Endothelial cell (in vitro differentiated cells): ENCODE measurements at places on chromosomes 4 and X. TPM values are rescaled to one million over a fixed set of nuclear protein-coding genes. Genes with fewer than 3 reads are reported as not detected.

DNA sequence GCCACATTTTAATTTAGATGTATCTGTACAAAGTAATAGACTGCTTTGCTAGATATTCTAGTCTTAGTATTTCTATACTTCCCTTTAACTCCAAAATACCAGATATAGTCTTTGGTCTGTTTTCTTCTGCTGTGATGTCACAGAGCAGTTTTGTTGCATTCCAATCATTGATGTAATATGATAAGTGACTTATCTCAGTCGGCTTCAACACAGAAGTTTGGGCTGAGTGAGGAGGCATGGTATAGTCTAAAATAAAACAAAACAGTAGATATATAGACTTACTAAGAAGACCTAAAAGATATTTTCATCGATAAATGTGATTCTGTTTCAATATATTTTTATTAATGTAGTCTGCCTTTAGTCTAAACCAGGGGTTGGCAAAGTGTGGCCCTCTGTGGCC is 169.9 kb downstream of the DCK start:
- no peak for DNase-seq

DNA sequence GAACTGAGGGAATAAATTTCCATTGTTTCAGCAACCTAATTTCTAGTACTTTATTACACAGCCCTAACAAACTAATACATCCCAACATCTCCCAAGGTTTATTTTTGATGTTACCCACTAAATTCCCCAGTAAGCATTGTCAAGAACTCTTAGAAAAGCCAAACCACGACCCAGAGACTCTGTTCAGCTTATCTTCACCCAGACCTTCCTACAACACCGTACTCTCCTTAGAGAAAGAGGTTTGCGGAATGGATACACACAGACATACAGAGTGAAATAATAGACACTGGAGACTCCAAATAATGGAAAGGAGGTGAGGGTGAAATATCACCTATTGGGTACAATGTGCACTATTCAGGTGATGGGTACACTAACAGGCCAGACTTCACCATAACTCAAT is 75.6 kb downstream of the LRBA start:
- DNase-seq: no peak

GRCh38 chr4:138185859-138186645 is 56.1 kb downstream of the SLC7A11 start:
- DNase-seq: no peak

DNA sequence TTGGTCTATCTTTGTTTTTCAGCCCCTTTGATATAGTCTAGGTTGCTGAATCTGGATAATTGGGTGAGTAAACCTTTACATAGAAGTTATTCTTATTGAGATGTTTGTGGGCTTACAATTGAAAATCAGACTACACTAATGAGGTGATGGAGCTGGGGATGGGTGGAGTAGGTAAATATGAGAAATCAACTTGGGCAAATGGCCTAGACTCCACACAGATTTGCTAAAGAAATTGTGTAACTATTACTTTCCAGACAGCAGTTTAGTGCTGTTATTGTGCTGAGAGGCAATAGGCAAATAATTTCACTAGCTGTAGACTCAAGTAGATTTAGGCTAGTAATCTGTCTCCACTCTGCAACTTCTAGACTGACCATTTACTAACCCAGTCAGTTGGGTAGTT is 8.2 kb downstream of the DIAPH2 start:
- no peak for DNase-seq

DNA sequence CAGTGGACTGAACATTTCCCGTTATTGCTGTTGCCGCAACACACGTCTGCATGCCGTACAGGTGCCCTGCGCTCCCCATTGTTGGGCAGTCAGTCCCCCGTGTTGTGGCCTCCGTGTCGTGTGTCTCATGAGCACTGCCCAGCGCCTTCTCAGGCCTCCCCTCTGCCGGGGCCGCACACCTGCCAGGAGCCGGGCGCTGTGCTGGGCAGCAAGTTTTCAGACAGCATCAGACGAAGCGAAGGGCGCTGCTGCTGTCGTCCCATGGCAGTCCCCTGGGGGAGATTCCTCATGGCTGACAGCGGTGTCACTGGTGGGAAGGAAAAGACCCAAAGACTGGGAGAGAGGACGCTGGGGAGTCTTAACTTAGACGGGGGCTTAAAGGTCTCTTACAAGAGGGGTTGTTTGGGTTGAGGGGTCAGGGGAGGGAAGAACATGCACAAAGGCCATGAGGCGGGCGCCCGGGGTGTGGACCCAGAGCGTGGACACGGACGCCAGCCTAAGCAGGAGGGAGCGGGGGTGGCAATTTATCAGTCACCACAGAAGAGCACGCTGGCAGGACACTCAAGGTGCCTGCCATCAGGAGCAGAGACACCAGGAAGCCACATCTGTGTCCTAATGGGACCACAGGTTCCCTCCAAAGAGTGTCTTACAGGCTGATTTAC is 47.3 kb downstream of the RGS12 start:
- no peak for DNase-seq

- DNase-seq: no peak
Measured at GRCh38 chrX:66050140-66050569, 10.3 kb upstream of the VSIG4 start.

- DNase-seq: peak; percentile 4
Measured at GRCh38 chrX:78708262-78708661, 39.3 kb upstream of the LPAR4 start.

- DNase-seq: no peak
Measured at GRCh38 chrX:39936886-39937770, 160.6 kb downstream of the BCOR start.

DNA sequence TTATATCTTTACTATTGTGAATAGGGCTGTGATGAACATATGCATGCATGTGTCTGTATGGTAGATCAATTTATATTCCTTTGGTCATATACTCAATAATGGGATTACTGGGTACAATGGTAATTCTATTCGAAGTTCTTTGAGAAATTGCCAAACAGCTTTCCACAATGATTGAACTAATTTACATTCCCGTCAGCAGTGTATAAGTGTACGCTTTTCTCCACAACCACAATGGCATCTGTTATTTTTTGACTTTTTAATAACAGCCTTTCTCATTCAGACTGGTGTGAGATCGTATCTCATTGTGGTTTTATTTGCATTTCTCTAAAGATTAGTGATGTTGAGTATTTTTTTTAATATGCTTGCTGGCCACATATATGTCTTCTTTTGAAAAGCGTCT is 439.4 kb upstream of the KLHL4 start:
- no peak for DNase-seq

GRCh38 chr4:40939856-40940255 is 190.1 kb downstream of the NSUN7 start:
- DNase-seq: no peak

DNA sequence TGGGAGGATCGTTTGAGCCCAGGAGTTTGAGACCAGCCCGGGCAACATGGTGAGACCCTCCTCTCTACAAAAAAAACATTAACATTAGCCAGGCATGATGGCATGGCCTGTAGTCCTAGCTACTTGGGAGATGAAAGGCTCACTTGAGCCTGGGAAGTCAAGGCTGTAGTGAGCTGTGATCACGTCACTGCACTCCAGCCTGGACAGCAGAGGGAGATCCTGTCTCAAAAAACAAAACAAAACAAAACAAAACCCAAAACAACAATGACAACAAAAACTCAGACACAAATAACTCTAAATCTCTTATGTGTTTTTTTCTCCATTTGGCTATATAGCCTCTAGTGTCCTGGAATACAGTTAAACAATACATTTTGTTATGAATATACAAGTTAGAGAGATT is 127.3 kb upstream of the STK26 start:
- DNase-seq: no peak

- peak; percentile 21 for DNase-seq
Measured at GRCh38 chr4:144611850-144612249, 34.1 kb upstream of the HHIP start.

GRCh38 chr4:165906272-165906671 is 33.2 kb downstream of the TLL1 start:
- no peak for DNase-seq

DNA sequence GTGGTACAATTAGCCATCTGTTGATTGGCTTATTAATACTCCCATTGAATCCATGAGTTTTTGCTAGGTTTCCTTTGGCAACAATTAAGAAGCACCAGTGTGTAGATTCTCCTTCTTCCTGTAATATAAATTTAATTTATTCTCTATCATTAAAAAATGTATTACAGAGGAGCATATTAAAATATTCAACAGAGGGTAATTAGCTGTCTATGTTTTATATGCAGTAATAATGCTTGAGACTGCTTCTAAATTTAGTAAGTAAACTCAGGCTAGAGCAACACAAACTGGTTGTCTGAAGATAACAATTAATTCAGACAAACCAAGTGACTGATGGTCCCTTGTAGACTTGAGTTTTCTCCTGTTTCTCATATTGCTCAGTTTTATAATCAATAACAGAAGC is 192.4 kb downstream of the FAT4 start:
- DNase-seq: no peak

DNA sequence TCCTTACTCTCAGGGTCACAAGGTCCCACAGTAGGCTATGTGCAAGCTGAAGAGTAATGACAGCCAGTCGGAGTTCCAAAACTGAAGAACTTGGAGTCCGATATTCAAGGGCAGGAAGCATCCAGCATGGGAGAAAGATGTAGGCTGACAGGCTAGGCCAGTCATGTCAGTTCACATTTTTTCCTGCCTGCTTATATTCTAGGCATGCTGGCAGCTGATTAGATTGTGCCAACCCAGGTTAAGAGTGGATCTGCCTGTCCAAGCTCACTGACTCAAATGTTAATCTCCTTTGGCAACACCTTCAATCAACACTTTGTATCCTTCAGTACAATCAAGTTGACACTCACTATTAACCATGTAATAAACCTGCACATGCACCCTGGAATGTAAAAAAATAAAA is 960.9 kb upstream of the HS3ST1 start:
- DNase-seq: no peak

GRCh38 chrX:2410279-2411020 is 90.3 kb downstream of the DHRSX start:
- no peak for DNase-seq

DNA sequence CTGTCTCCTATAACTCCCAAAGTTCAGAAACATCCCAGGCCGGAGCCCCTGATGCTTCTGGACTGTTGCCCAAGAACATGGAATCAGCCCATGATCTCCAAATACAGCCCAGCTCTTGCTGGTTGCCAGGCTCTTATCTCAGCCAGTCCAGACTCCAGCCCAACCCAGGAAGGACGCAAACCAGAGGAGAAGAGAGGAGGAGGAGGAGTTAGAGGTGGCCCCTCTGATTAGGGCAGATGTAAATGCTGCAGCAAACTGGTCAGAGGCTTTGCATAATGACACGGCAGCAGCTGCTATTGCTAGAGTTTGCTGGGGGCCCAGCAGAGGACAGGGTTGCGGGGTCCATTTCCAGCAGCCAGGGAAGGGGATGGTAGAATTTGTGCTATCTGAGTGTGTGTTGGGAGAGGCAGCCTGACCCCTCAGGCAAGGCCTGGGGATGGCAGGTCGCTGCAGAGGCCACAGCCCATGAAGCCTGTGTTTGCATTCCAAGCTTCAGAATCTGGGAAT is 4.2 kb upstream of the OTUD5 start:
- DNase-seq: no peak

- DNase-seq: no peak
Measured at GRCh38 chrX:72735561-72735960, 21.5 kb upstream of the PHKA1 start.

GRCh38 chrX:150052226-150052625 is 113.9 kb upstream of the EOLA2 start:
- no peak for DNase-seq

DNA sequence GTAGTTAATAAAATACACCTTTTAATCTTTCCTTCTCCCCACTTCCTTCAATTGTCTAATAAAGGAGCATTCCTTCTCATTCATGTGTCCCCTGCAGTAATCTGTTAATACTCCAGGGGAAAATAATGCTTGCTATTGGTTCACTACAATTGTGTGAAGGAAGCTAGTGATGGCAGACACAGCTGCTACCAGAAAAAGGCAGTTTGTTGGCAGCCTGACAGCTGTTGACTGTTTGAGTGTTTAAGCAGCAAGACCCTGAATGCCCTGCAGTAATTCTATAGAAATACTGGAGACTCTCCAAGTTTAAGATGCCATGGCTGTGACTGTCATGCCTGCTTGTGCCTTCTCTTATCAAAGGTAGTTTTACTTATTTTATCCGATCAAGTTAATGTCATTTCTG is 359.5 kb downstream of the C4orf33 start:
- DNase-seq: no peak

- DNase-seq: no peak
Measured at GRCh38 chr4:94338681-94339351, 3.8 kb downstream of the HPGDS start.

- DNase-seq: no peak
Measured at GRCh38 chrX:69466546-69466945, 37.6 kb upstream of the NALF2 start.

DNA sequence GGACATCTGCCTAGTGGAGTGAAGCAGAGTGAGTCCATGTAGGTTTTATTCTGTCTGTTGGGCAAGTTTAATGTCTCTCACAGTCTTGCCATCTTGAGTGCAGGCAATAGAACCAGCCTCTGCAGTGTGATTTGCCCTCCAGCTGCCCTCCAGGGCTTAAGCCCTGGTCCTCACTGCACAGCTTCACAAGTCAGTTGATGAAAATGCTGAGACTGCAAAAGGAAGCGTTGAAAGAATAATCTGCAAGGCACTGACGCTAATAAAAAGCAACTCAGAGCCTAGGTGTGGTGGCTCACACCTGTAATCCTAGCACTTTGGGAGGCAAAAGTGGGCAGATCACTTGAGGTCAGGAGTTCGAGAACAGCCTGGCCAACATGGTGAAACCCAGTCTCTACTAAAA is 54.1 kb upstream of the PHOX2B start:
- DNase-seq: no peak

- DNase-seq: no peak
Measured at GRCh38 chr4:21191317-21191716, 491.1 kb downstream of the PACRGL start.

DNA sequence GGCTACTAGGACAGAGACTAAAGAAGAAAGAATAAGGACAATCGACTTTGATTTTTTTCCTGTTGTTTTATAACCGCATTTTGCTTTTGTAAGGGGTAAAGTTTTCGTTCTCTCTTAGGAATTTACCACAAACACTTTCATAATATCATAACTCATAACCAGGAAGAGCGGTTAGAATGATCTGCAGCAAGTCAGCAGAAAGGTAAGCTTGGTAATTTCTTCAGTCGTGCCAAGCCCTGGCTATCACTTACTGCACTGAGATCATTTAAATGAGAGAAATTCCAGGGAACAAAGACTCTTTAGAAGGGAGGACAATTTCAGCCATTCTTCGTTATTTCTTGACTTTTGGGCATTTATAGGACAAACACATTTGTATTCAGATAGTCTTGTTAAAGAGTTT is 258.1 kb downstream of the UNC5C start:
- no peak for DNase-seq

The TMEM255A gene
- total RNA-seq: 0.13 TPM

The SSX3 gene
- total RNA-seq: not detected

The MAPK10 gene
- 2.0 TPM for total RNA-seq

The SLC6A14 gene
- not detected for total RNA-seq

The AFF2 gene
- total RNA-seq: 9.3 TPM

The EGFL6 gene
- not detected for total RNA-seq

The STK32B gene
- 0.56 TPM for total RNA-seq

The C4orf46 gene
- 7.0 TPM for total RNA-seq

The CORIN gene
- total RNA-seq: 0.51 TPM

The DOK7 gene
- total RNA-seq: 0.69 TPM

The ABCG2 gene
- 37.0 TPM for total RNA-seq

The WDFY3 gene
- total RNA-seq: 94.8 TPM

The DMP1 gene
- 0.13 TPM for total RNA-seq

The BEND2 gene
- total RNA-seq: not detected

The DCK gene
- total RNA-seq: 17.5 TPM

The ERVMER34-1 gene
- total RNA-seq: 0.44 TPM

The MAN2B2 gene
- 12.5 TPM for total RNA-seq

The TIMM8A gene
- total RNA-seq: 12.5 TPM

The F11 gene
- total RNA-seq: 0.31 TPM

The NDNF gene
- 33.3 TPM for total RNA-seq
